ENCODE measurements at places on chromosomes 1 and 21.

GRCh38 chr1:44672254-44672955 lies 1.9 kb downstream of the TMEM53 start:
- no peak for DNase-seq

GRCh38 chr1:84687714-84688462 lies 2.4 kb downstream of the SSX2IP start:
- DNase-seq, result no peak

DNA sequence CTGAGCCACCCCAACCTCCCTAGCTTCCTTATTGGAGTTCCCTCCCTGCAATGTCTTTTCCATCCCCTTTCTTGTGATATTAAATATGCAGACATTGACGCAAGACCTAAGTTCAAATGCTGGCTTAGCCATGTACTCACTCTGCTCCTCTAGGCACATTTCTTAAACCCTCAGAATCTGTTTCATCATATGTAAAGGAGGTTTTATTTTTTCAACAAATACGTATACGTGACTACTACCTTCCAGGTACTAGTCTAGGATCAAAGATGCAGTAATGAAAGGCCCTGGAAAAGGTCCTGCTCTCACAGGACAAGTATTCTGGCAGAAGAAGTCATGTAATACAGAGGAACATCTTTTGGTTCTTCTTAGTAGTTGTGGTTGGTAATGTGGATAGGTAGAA lies 98.6 kb downstream of the SIPA1L2 start:
- no peak for DNase-seq

DNA sequence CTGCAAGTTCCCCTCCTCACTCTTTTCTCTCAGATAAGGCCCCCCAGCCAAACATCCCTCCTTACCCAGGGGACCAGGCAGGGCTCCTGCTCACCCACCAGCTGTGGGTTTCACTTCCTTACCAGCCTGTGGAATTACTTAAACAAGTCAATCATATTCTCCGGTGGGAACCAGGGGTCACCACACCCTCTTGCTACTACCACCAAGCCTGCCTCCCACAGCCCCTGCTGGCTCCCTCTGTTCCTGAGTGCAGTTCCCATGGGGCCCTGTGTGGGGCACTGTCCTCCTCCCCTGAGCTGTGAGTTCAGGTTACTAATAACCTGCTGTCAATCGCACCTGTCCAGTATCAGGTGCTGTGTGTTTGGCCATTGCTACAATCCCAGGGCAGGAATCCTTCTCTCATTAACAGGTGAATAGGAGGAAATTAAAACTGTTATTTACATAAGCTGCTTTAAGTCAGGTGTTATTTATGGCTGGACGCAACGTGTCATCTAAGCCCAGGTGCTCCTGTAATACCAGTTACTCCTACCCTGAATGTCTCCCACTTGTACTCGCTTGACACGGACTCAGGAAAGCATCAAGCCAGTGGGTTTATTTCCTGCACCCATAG lies 53.1 kb upstream of the LBR start:
- DNase-seq, result no peak

GRCh38 chr1:184854036-184854435 lies 99.4 kb upstream of the EDEM3 start:
- no peak for DNase-seq

DNA sequence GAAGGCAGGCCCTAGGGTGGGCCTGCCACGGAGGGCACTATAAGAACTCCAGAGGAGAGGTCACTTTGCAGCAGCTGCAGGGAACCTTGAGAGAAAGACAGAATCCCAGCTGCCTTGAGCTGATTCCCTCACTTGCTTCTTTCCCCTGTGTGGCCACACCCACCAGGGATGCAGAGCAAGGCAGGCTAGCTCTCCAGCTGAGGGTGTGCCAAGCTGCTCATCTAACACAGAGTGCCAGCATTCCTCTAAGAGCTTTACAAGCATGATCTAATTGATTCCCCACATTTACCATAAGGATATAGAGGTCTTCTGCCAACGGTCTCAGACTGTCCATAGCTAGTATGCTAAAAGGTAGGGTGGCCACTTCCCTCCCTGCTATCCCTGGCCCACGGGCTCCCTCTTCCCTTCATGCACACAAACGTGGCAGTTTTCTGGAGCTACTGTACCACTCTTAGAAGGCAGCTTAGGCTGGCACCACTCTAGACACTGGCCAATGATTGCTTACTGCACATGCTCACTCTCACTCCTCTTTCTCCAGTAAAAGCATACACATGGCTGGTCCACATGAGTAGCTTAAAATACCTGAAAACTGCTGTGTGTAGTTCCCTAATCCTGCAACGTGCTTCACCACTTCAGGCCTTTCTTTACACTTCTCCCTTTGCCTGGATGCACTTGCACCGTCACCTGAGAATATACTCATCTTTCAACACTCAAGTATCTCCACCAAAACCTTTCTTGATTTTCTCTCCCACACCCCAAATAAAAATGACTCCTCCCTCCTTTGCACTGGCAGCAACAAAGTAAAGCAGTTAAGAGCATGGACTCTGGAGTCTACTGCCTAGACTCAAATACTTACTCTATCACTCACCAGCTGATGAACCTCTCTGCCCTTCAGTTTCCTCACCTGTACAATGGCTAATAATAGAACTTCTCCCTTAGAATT lies 57.7 kb downstream of the DMAP1 start:
- DNase-seq, result no peak

DNA sequence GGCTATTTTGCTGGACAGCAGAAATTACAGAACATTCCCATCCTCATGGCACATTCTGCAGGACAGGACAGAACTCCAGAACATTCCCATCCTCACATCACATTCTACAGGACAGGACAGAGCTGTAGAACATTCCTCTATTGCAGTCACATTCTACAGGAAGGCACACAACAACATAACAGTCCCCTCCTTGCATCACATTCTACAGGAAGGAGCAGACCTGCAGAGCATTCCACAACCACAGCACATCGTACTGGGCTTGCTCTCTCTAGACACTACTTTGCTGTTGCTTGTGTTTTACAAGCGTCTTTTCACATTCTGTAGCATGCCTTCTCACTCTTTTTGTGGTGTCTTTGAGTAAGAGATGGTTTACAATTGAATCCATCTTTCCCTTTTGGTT lies 26.8 kb upstream of the ABCB10 start:
- DNase-seq, result no peak

- DNase-seq, result no peak
These were observed 98.9 kb downstream of the MRPL39 start for GRCh38 chr21:25508364-25508763.
